ENCODE measurements at places on chromosomes 12 and 14.

- peaks cover 8% of the 10 kb centered on the region for H3K4me1 ChIP-seq
- no peak overlapping the region for H3K27ac ChIP-seq
These were observed 65.8 kb downstream of the PITPNM2 start for GRCh38 chr12:123085066-123085465.

DNA sequence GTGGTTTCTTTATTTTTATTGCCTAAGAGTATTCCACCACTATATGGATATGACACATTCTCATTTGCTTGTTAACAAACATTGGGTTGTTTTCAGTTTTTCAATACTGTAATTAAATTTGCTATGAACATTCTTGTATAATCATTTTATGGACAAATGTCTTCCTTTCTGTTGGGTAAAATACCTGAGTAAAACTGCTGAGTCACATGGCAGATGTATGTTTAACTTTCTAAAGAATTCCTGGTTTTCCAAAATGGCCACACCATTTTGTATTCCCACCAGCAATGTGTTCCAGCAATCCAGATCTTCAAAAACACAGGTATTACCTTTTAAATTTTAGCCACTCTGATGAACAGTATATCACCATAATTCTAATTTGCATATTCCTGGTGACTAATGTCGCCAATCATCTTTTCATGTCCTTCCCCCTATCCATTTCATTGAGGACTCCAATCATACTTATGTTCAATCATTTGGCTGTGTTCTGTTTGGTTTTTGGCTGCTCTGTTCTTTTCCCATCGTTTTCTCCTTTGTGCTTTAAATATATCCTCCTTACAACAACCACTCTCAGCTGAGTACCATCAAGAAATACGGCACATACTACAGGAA, 36.0 kb downstream of the CDK17 start:
- no peak overlapping the region for H3K27ac ChIP-seq
- no peak overlapping the region for H3K4me3 ChIP-seq
- H3K27me3 ChIP-seq, result no peaks in the 10 kb centered on the region
- H3K4me1 ChIP-seq, result peaks cover 27% of the 10 kb centered on the region
- H3K36me3 ChIP-seq, result no peaks in the 10 kb centered on the region

- DNase-seq, result no peak
- no peak overlapping the region for H3K4me3 ChIP-seq
- H3K27ac ChIP-seq, result no peak overlapping the region
- no peaks in the 10 kb centered on the region for H3K4me1 ChIP-seq
- no peaks in the 10 kb centered on the region for H3K27me3 ChIP-seq
- no peaks in the 10 kb centered on the region for H3K36me3 ChIP-seq
These were observed 208.5 kb upstream of the DIO2 start for GRCh38 chr14:80419769-80420168.

GRCh38 chr14:24183014-24183481, 5.6 kb downstream of the IPO4 start:
- no peak for DNase-seq
- H3K4me3 ChIP-seq, result no peak overlapping the region
- no peak overlapping the region for H3K27ac ChIP-seq
- peaks cover 47% of the 10 kb centered on the region for H3K36me3 ChIP-seq
- H3K4me1 ChIP-seq, result peaks cover 9% of the 10 kb centered on the region

DNA sequence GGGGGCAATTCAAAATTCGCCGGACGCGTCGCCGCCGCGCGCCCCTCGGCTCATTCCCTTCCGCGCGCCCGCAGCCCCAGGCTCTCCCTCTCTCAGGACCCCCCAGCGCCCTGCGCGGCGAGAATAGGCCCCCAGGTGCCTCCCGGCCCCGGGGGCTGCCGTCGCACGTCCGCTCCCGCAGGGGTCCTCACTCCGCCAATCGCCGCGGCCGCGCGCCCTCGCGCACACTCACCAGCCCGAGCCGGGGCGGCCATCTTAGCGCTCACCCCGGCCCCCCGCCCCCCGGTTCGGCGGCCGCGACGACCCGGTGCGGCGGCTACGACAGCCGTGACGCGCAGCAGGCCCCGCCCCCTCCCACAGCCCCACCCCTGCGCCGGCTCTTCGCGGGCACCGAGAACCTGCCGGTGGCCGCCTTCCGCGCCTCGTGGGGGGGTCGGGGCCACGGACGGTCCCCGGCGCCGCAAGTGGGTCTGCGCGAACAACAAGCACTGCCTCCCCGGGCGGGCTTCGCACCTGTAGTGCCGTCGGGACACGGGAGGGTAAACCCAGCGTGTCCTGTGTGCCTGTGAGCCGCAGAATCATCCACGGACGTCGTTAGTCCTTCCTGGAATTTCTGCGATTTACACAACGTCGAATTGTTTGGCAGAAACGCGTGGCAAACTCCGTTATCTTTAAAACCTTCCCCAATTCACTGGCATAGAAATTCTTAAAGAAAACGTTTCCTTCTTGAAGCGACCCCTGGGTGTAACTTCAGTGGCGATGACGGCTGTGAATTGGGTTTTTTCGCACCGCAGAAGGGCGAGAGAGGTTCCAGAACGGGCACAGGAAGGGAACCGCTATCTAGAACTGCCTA, 2.5 kb downstream of the USP44 start:
- H3K4me1 ChIP-seq, result peaks cover 54% of the 10 kb centered on the region
- DNase-seq, result peak; percentile 71
- no peaks in the 10 kb centered on the region for H3K27me3 ChIP-seq
- peak overlapping the region; percentile 91 for H3K4me3 ChIP-seq

GRCh38 chr12:71295953-71296352, 138.2 kb upstream of the TSPAN8 start:
- no peak overlapping the region for H3K4me3 ChIP-seq
- no peak for DNase-seq
- H3K27me3 ChIP-seq, result no peaks in the 10 kb centered on the region
- no peaks in the 10 kb centered on the region for H3K4me1 ChIP-seq
- no peak overlapping the region for H3K27ac ChIP-seq

DNA sequence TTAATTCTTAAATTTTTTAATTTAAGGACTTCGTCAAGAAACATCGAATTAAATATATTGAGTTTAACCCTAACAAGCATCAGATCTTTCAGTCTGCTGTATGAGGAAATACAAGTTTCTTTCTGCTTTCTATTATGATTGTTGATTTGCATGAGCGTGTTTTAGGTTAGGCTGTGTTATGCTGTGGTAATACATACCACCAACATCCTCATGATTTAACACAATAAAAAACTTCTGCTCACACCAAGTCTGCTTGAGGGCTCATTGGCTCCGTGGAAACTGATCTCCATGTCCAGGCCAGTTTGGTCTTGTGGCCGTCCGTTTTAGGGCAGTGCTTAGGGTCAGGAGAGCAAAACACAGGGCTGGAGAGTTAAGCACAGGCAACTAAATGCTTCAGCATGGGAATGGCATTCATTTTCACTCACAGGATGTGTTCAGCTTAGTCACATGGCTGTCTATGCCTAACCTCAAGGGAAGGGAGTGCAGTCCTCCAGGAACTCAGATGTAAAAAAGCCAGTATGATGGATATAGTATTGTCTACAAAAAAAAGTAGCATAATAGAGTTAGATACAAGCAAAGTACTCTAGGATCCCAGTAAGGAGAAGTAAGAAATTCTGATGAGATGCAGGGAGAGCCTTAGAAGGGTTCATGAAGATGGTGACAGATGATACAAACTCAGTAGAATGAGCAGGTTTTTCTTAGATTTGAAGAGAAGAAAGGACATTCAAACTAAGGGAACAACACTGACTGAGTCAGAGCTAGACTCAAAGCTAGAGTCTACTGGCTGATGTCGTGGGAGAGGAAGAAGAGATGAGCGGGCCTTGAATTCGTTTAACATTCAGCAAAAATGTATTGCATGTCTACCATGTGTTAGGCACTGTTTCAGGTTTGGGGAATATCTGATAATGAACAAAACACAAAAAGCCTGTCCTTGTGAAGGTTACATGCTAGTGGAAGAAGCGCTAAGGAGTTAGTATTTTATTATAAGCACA, 16.3 kb downstream of the MARK3 start:
- H3K4me1 ChIP-seq, result peaks cover 49% of the 10 kb centered on the region
- no peaks in the 10 kb centered on the region for H3K27me3 ChIP-seq
- DNase-seq, result no peak
- no peak overlapping the region for H3K4me3 ChIP-seq
- peaks cover 5% of the 10 kb centered on the region for H3K36me3 ChIP-seq
- peak overlapping the region; percentile 95 for H3K27ac ChIP-seq

GRCh38 chr14:94320243-94320642, 2.9 kb downstream of the SERPINA6 start:
- H3K4me3 ChIP-seq, result no peak overlapping the region
- DNase-seq, result no peak
- H3K36me3 ChIP-seq, result no peaks in the 10 kb centered on the region

DNA sequence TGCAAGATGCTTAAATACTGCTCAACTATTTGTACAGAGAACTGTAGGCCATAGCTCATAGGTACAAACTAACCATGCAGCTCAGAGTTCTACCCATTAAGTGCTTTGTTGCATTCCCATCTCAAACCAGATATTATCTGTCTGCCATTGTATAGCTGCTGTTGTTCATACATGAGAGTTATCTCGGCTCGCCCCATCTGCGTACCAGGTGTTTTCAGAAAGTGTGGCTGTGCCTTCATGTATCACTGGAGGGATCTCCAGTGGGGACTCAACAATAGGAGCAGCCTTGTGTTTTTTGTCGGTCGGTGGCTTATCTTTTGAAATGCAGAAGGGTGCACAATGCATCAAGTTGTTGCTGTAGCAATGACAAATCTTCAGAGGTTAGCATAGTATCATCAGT, 678.3 kb downstream of the RERGL start:
- 0 out of 2 replicates have a peak, but pooled peaks cover 3% of the 10 kb centered on the region for H3K4me1 ChIP-seq
- H3K27ac ChIP-seq, result no peak overlapping the region
- H3K27me3 ChIP-seq, result no peaks in the 10 kb centered on the region
- H3K36me3 ChIP-seq, result peaks cover 9% of the 10 kb centered on the region
- no peak overlapping the region for H3K4me3 ChIP-seq
- no peak for DNase-seq

DNA sequence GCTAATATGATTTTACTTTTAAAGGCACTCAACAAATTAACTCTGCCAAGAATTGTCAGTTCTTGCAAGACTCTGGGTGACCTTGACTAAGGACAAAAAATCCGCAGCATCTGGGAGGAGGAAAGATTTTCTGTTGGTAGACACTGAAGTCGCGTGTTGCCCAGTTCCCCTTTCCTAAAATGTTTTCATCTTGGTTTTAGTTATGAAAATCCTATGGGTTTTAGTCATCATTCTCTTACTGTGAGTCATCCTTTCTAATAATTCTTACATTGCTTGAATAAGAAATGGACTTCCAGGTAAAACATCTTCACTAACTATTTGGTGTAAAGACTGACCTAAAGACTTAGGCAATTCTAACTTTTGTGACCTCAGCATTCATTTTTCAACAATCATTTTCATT, 9.1 kb downstream of the GSG1 start:
- no peaks in the 10 kb centered on the region for H3K27me3 ChIP-seq
- no peak overlapping the region for H3K27ac ChIP-seq
- no peak overlapping the region for H3K4me3 ChIP-seq

GRCh38 chr12:106042037-106042436, 96.7 kb downstream of the NUAK1 start:
- H3K27ac ChIP-seq, result no peak overlapping the region
- H3K4me3 ChIP-seq, result no peak overlapping the region
- no peak for DNase-seq
- peaks cover 7% of the 10 kb centered on the region for H3K4me1 ChIP-seq
- no peaks in the 10 kb centered on the region for H3K36me3 ChIP-seq
- H3K27me3 ChIP-seq, result no peaks in the 10 kb centered on the region

GRCh38 chr14:54818201-54819133, 84.2 kb downstream of the GCH1 start:
- no peaks in the 10 kb centered on the region for H3K36me3 ChIP-seq
- DNase-seq, result no peak
- H3K27ac ChIP-seq, result no peak overlapping the region
- H3K4me1 ChIP-seq, result no peaks in the 10 kb centered on the region

GRCh38 chr14:56774503-56774902, 35.8 kb downstream of the OTX2 start:
- no peaks in the 10 kb centered on the region for H3K27me3 ChIP-seq
- no peaks in the 10 kb centered on the region for H3K36me3 ChIP-seq
- no peak for DNase-seq
- peaks cover 7% of the 10 kb centered on the region for H3K4me1 ChIP-seq
- H3K4me3 ChIP-seq, result no peak overlapping the region

DNA sequence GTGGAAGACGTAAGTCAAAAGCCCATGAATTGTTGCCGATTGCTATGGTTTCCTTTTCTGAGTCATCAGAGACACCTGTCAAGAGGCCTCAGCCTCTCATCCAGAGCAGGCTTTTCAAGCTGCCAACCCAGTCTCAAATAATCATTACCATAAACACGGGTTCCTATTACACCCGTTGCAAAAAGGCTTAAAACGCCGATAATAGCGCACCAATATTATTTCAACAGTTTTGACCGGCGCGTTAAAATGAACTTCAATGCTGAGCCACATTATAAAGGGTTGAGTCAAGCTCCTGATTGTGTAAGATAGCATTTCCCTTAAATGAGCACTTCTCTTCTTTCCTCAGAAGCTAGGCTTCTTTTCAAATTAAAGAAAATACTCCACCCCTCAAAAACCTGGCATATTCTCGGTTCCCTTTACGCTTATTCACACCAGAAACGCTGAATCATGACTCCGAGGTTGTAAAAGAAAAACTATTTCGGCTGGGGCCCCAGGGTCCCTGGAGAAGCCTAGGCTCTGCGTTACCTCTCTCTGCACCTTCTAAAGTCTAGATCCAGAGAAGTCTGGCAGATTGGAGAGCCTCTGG, 1.4 kb downstream of the TMTC1 start:
- H3K27ac ChIP-seq, result no peak overlapping the region
- peaks cover 28% of the 10 kb centered on the region for H3K4me1 ChIP-seq
- peak overlapping the region; percentile 88 for H3K4me3 ChIP-seq
- DNase-seq, result no peak
- peaks cover 17% of the 10 kb centered on the region for H3K27me3 ChIP-seq

- DNase-seq, result no peak
- no peak overlapping the region for H3K4me3 ChIP-seq
- no peaks in the 10 kb centered on the region for H3K27me3 ChIP-seq
- H3K27ac ChIP-seq, result no peak overlapping the region
- H3K36me3 ChIP-seq, result peaks cover 10% of the 10 kb centered on the region
These were observed 151.8 kb upstream of the NPAS3 start for GRCh38 chr14:32786886-32787285.

- H3K27ac ChIP-seq, result no peak overlapping the region
- H3K4me3 ChIP-seq, result no peak overlapping the region
- no peak for DNase-seq
- peaks cover 6% of the 10 kb centered on the region for H3K4me1 ChIP-seq
- H3K36me3 ChIP-seq, result peaks cover 3% of the 10 kb centered on the region
These were observed 88.6 kb downstream of the DDHD1 start for GRCh38 chr14:53064475-53064874.

- H3K4me1 ChIP-seq, result peaks cover 4% of the 10 kb centered on the region
- no peak for DNase-seq
- H3K36me3 ChIP-seq, result no peaks in the 10 kb centered on the region
- H3K27ac ChIP-seq, result no peak overlapping the region
- H3K4me3 ChIP-seq, result peak overlapping the region; percentile 81
These were observed 1.5 kb downstream of the RILPL1 start for GRCh38 chr12:123532019-123532418.
